ENCODE measurements at places on chromosomes 2 and 18.

DNA sequence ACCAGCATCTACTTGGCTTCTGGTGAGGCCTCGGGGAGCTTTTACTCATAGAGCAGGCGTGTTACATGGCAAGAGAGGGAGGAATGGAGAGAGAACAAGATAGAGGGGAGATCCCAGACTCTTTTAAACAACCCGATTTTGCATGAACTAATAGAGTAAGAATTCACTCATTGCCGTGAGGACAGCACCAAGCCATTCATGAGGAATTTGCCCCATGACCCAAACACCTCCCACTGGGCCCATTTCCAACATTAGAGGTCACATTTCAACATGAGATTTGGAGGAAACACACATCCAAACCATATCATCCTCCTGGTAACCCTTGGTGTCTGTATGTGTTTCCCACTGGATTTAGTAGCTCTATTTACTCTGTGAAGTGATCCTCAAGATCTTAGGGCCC lies 249.9 kb upstream of the SP5 start:
- no peak for DNase-seq

DNA sequence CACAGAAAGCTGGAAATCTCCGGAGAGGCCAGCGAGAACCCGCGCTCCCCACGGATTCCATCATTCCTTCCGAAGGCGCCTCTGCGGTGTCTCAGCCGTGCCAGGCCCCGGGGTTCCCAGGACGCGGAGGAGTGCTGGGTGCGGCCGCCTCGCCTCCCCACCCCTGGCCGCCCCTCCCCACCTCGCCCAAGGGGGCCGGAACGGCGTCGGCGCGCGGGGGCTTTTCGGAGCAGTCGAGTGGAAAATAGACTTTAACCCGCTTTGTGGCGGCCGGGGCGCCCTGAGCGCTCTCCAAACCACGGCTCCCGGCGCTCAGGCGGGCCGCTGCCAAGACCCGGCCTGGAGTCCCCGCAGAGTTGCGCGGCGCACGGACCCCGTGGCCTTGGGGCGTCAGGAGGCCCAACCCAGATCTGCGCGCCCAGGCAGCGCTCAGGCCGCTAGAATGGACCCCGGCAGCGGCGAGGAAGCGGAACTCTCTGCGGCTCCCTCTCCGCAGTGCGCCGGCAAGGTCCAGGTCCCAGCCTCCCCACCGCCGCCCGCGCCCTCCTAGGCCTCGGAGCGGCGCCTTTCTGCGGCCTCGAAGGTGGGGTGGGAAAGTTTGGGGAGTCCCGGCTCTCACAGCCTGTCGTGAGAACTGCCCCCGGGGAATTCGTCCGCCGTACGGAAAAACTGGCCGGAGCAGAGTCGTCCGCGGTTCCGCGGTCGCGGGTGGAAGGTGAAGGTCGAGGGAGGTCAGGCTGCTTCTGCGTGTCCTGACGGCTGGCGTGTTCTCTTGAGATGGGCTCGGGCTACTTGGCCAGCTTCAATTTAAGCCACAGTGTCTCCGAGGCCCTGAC lies 1.2 kb upstream of the EMX1 start:
- DNase-seq, result no peak

DNA sequence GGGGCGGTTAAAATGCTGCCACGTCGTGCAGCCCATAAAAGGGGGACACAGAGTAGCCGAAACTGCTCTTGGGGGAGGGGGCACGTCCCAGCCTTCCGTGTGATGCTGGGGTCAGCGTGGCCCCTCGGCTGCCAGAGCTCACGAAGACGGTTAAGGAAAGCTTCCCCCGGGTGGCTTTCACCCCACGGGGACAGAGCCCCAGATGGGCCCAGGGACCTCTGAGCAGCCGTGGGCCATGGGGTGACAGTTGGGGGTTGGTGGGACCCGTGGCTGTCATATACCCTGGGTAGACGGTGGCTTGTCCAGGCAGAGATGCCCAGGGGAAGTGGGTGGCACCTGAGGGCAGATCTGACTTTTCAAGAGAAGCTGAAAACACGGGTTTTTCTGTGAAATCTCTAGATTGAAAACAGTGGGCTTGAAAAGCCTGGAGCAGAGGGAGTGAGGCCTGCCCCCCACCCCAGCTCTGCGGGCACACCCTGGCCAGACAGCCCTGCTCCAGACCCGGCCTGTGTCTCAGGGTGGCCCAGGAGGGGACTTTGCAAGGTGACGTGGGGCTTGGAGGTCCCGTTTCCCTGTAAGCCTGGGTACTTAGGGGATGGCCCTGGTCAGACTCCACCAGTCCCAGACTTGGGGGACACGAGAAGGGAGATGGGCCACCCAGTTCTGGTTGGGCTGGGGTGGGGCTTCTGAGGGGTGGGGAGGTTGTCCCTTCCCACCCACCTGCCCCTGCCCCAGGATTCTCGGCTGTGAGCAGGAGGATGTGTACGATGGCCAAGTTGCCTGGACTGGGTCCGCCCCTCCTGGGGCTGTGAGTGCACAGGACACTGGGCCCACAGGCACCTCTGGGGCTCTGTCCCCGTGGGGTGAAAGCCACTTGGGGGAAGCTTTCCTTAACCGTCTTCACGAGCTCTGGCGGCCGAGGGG lies 652 bp downstream of the NEU4 start:
- DNase-seq, result no peak

GRCh38 chr2:20012282-20013125 lies at the start of gene MATN3:
MATN3 (minus strand) TSS chr2:20012668; CDS start chr2:20012631, 37 bp downstream.
- DNase-seq, result no peak

GRCh38 chr2:71930049-71930681 lies 217.5 kb downstream of the CYP26B1 start:
- DNase-seq, result no peak

DNA sequence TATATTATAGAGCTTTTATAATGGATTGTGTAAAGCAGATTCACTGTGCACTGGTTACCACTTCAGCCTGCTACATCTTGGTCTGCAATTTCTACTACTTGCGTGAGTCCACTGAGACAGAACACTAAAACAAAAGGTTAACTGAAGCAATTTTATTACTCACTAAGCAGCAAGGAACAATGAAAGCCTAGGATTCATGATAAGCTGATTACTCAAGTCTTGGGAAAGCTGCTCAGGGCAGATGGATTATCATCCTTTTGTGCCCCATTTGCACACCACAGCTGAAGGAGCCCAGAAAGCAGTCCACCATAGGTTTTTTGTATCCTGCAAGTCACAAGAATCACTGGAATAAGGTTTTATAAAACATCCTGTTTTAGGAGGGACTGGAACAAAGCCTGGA lies 1215.2 kb upstream of the TMEFF2 start:
- no peak for DNase-seq

Data from stimulated activated CD4-positive, alpha-beta T cell treated with anti-CD3 and anti-CD28 coated beads, Interleukin-4, amount 100 ng/mL, for 48 hours (primary cell).